ENCODE measurements at places on chromosomes 11 and 22.

- no peak for DNase-seq
Observed at GRCh38 chr11:102139081-102139498, 28.8 kb downstream of the YAP1 start.

DNA sequence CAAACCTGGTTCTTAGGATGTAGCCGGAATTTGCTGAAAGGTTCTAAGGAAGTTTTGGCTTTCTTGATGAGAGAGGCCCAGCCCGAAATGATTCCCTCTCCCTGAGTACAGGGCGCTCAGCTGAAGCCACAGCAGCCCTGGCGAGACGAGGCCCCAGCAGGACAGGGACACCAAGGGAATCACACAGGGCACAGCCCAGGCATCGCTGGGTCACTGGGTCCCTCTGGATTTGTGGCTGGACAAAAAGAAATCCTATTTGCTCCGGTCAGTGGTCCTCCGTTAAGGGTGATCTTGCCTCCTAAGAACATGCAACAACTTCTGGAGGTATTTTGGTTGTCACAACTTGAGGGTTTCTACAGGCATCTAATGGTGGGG, 6.4 kb downstream of the FGF19 start:
- no peak for DNase-seq

DNA sequence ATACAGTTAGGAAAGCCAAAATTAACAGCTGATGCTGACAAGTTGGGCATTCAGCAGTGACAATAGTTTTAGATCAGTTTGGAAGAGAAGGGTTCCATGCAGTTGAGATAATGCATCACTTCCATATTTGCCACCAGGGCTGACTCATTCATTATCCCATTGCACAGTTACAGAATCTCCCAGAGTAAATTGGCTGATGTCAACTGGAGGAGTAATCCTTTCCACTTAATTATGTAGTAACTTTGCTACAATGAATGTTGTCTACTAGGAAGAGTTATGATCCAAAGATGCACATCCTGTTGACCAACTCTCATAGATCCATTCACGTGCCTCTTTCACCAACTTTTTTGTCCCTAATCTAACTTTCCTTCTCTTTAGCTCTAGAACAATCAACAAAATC, 123.3 kb upstream of the LUZP2 start:
- DNase-seq = no peak

GRCh38 chr22:50737728-50738648, at the start of gene ACR:
Gene ACR, plus strand, starts transcription at chr22:50738204. Its CDS starts 32 bp downstream, at chr22:50738236.
- DNase-seq = no peak

GRCh38 chr11:134276396-134277182, 410 bp downstream of the GLB1L3 start:
- no peak for DNase-seq

Measured in stimulated activated CD4-positive, alpha-beta T cell treated with anti-CD3 and anti-CD28 coated beads, Interleukin-15, amount 100 ng/mL, for 1 hour (primary cell).